ENCODE measurements at places on chromosomes 3 and 15.

GRCh38 chr3:99859825-99860224 is 42.2 kb downstream of the CMSS1 start:
- DNase-seq = no peak

GRCh38 chr3:126718561-126719445 is 14.8 kb downstream of the CHCHD6 start:
- DNase-seq = no peak

GRCh38 chr3:25885544-25885943 is 95.7 kb downstream of the OXSM start:
- no peak for DNase-seq

GRCh38 chr3:197364410-197365071 is 66.1 kb upstream of the DLG1 start:
- no peak for DNase-seq

DNA sequence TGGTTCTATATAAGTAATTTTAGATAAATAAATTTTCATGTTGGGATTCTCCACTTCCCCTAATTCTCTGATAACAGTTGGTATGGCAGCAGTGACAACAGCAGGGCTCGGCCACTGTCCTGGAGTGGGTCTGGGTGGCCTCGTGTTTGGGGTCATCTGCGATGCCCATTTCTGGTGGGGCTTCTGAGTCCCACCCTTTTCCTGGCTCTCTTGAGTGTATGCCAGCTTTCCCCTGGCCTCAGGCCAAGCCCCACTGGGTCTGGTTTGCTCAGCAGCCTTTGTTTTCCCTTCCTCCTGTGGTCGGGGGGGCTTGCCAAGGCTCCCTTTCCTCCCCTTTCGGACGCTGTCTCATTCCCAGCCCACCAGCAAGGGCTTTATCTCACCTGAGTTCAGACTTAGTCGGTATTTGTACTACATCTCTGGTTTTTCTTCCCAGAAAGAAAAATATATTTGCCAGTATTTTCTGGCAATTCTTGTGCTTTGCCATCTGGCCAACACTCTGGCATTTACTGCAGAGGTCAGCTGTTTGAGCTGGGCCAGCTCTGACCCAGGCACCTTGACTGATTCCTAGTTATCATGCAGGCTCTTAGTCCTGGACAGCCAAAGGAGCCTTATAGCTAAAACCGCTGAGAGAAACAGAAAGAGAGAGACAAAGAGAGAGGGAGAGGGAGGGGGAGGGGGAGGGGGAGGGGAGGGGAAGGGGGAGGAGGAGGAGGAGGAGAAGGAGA is 35.2 kb downstream of the MYZAP start:
- DNase-seq = no peak

DNA sequence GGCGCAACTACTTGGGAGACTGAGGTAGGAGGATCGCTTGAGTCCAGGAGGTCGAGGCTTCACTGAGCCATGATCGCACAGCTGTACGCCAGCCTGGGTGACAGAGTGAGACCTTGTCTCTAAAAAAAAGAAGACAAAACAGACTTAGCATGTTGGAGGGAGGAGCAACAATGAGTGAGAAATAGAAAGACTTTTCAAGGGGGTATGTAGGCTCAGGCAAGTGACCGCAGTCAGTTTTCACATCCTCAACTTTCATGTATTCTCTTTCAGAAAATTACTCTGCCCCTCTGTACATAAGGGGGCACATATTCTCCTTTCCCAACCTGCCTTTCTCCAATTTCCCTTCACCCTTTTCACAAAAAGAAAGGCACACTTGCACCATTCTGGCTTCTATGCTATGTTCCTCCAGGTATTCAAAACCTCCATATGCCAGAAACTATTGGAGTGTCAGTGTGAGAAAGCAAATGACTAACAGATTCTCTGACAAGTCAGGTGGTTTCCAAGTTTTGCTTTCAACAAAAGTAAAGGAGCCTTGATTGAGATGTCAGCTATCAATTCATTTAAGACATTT is 7.6 kb downstream of the NSUN3 start:
- DNase-seq = no peak

GRCh38 chr15:26001201-26001600 is 138.1 kb upstream of the ATP10A start:
- no peak for DNase-seq

DNA sequence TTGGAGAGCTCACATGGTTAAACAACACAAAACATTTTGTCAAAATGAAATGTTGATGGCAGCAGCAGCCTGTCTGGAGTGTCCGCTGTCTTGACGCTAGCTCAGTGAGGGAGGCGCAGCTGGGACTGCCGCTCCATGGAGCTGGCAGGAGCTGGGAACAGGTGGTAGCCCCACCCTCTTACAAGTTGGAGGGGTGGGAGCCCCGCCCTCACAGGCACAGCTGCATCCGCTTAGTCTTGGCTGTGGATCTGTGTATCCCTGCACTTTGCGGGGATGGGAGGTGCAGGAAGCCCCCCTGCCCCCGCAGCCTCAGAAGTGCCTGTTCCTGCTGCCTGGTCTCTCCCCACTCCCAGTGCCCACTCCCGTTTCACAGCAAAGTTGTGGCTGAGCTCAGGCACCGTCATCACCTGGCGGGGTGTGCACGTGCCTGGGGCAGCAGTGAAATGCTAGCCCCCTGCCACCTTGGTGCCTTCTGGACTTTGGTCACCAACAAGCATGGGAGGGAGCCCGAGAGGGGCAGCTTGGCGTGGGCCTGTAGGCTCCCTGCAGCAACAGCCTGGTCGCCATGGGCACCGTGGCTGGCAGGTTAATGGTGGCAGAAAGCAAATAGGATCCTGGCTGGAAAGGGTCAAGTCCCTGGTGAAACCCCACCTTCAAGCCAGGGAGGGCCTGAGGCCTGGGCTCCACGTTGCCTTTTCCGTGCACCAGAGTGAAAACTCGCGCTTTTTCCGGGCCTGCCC is 53.8 kb upstream of the CADM2 start:
- DNase-seq = peak; percentile 89

DNA sequence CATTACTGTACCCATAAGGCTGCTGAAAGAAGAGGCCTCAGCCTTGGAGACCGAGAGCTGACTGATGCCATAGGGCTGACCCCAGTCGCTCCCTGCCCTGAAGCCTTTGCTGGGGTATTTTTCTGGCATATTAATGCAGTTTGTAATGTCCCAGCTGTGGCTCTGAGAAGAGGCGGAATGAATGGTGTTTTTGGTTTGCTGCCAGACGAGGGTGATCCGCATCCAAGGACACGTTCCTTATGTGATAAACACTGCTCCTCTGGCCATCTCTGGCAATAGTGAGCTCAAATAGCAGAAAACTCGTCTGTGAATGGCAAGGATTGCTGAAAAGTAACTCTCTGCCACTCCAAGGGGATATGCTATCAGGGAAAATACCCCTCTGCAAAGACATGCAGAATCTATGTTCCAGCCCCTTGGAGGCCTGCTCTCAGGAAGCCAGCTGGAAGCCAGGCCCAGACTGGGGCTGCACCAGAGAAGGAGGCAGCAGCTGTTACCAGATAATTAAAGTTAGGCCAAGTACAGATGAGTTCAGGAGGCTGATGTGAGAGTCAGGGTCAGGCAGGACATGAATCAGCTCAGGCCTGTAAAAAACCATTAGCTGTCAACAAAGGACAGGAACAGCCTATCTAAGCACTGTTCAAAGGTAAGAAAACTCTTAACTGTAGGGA is 28.9 kb upstream of the KLHL6 start:
- DNase-seq = peak; percentile 76

DNA sequence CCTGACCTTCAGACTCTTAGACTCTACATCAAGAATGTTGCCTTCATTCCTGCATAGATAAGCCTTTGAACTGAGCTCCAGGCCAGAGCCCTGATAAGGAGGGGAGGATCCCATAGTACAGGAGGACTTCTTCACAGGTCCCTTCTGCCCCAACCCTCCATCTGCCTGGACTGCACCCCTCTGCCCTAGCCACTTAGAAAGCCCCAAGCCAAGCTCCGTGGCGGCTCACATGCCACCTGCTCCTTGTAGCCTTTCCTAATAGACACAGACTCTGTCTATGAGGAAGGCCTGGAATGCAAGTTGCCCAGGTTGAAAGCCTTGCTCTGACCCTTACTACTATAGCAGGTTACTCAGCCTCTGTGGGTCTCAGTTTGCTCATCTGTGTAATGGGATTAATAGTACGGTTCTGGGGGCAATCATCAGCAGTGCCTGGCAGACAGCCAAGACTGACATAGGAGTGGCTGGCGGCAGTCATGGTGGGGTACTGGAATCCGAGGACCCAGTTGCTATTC is 11.6 kb downstream of the PCSK6 start:
- no peak for DNase-seq

- DNase-seq = no peak
Measured at GRCh38 chr3:195790901-195791300, 20.8 kb downstream of the MUC4 start.

- DNase-seq = no peak
Measured at GRCh38 chr3:125374501-125374995, 577 bp downstream of the ZNF148 start.

GRCh38 chr15:47412136-47412535 is 305.2 kb upstream of the SEMA6D start:
- DNase-seq = peak; percentile 89

GRCh38 chr3:39408493-39409372 is 2.2 kb downstream of the RPSA start:
- no peak for DNase-seq

DNA sequence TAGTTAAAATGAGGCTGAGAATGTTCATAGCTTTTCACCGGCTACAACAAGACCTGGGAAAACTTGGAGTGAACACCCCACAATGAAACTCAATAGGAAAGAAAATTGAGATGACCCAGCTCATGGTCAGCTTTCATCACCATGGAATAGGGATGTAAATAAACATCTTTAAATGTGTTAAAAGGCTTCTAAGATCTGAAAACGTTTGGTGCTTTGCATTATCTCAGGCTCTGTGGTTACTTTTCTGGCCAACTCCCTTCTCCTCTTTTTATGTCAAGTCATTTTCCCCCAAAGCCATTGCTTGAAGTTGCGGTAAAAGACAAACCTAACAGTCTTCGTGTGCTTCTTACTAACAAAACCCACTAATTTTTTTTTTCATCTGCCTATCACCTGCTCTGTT is 195.8 kb downstream of the MECOM start:
- DNase-seq = no peak

DNA sequence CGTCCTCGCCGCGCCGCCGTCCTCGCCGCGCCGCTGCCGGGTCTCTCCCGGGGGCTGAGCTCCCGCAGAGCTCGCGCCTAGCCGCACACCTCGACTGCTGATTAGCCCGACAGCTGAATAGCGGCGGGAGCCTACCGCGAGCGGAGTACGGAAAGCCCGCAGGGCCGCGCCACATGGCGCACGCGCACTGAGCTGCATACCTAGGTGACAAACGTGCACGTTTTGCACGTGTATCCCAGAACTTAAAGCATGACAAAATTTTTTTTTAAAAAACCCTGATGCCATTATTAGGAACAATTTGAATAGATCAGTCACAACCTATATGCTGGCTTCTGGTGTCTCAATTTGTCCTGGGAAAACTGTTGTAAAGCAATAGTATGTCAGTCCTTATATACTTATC is at the start of gene GOLGA8A:
Gene GOLGA8A (minus strand): TSS at position 122 of the 400 bp plus-strand sequence. CDS start 48,117 bp downstream, outside the sequence.
- peak; percentile 86 for DNase-seq

DNA sequence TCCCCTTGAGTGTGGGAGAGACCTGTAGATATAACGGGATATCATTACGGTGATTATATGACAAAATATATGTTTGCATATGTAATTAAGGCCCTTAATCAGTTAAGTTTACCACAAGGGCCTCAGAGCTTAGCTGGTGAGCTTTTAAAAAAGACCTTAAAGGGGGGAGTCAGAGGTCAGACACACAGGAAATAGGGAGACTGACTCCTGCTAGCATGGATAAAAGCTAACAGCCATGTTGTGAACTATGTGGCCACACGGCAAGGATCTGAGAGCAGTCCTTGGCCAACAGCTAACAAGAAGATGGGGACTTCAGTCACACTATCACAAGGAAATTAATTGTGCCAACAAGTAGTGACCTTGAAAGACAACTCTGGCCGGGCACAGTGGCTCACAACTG is 3.1 kb downstream of the STAG1 start:
- no peak for DNase-seq

- no peak for DNase-seq
Measured at GRCh38 chr15:52805351-52806283, 15.5 kb upstream of the ONECUT1 start.

DNA sequence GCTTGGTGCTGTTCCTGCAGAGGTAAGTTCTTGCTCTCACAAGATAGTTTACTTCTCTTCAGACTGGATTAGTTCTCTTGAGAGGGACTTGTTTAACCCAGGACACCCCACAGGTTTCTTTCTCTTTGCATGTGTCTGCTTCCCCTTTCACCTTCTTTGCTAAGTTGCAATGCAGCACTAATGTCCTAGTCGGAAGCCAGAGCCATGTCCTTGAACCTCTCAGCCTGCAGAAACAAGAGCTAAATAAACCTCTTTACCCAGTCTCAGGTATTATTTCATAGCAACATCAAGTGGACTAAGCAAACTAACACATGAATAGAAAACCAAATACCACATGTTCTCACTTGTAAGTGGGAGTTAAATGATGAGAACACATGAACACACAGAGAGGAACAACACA is 915.2 kb downstream of the NSUN3 start:
- no peak for DNase-seq

DNA sequence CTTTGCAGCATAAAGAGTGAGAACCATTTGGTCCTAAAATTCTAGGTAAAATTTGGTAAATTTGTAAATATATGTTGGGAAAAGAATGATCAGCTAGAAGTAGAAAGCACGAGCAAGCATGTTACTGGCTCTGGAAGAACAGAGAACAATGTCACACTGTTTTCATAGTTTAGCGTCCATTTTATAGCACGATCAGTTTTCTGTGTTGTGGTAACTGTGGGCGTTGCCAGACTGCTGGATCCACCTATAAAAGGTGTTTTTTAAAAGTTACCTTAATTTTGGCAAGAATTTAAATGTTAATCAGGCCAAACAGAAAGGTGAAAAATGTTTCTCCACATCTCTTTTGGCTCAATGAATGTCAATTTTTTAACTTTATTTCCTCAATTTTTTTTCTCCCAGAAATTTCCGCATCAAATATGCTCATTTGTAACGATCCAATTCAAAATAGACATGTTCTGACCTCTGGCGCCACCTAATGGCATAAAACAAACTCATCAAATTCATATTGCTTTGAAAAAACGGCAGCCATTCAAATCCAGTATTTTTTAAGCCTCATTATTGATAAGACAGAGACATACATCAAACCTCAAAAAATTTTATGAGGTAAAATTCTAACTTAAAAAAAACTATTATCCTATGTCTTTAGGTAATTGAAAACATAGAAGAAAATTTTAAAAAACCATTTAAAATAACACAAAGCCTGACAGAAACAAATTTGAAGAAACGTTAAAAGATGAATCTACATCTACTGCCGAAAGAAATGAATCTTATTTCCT is 5.5 kb upstream of the GP5 start:
- no peak for DNase-seq

GRCh38 chr15:62931650-62932049 is 110.9 kb upstream of the TPM1 start:
- no peak for DNase-seq

DNA sequence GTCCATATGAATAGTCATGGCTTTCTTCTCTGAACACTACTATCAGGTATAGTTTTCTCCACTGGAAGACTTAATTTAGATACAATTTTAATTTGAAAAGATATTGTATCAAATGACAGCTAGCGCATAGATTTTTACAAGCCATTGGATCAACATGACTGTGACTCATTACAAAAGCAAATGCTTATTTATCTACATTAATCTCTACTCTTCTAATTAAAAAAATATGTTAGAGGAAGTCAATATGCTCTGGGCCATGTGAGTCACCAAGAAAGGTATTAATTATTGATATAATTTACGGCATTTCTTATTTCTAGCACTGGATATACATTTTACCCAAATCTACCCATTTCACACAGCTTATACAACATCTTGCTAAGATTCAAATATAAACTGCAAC is 800.3 kb upstream of the GBE1 start:
- no peak for DNase-seq

Measured in NCI-H524 (cell line).